ENCODE measurements at places on chromosomes 16 and 17. TPM values are rescaled to one million over a fixed set of nuclear protein-coding genes. Genes with fewer than 3 reads are reported as not detected.

GRCh38 chr16:88681084-88681680 lies 5.1 kb downstream of the SNAI3 start:
- no peak for DNase-seq

GRCh38 chr17:77178050-77178449 lies 37.3 kb downstream of the SEC14L1 start:
- DNase-seq, result no peak

DNA sequence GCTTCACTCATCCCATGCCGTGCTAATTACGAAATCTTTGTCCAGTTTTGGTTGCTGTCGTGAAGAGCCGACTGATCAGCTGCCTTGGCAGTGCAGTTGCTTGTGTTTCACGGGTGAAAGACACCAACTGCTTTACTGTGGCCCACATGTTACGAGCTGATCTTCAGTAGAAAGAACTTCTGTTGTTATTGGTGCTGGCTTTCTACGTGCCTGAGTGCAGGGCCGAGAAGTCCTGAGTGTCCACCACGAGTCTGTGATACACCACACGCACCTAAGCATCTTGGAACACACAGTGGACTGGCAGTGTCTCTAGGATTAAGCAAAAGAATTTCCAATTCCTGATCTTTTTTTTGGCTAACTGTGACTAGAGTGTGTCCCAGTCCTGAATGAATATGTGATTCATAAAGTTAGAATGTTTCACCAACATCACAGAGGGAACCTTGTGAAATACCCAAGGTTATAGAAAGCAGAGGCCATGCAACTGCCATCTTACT lies 70.4 kb upstream of the CLEC18A start:
- no peak for DNase-seq

- DNase-seq, result no peak
Observed at GRCh38 chr17:78478757-78479297, 98.4 kb downstream of the DNAH17 start.

- DNase-seq, result no peak
Observed at GRCh38 chr17:76911299-76912017, 43.3 kb downstream of the MGAT5B start.

GRCh38 chr17:72460711-72461110 lies 339.9 kb downstream of the SOX9 start:
- DNase-seq, result peak; percentile 48

- DNase-seq, result no peak
Observed at GRCh38 chr17:2057175-2057759, 2.4 kb downstream of the HIC1 start.

- DNase-seq, result no peak
Observed at GRCh38 chr16:30774367-30775130, 12.4 kb downstream of the RNF40 start.

- DNase-seq, result no peak
Observed at GRCh38 chr16:83768986-83769385, 38.8 kb upstream of the HSBP1 start.

- DNase-seq, result peak; percentile 82
Observed at GRCh38 chr16:11497851-11498289, 88.8 kb downstream of the LITAF start.

DNA sequence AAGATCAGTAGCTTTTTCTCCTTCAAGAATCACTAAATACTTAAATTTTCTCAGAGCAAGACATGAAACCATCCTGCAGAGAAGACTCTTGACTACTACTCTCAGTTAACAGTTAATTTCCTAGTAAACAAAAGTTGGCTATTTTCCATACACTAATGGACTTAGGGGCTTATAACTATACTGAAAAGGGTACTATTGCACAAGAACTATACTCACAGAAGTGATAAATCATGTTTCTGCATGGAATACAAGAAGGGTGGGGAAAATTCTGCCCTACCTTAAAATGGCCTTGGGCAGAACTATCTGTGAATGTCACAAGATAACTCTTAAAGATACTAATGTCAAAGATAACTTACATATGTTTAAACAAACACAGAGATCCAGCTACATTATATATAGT lies 12.5 kb downstream of the ZNF652 start:
- DNase-seq, result no peak

GRCh38 chr17:7147772-7148171 lies 31.4 kb downstream of the ASGR1 start:
- no peak for DNase-seq

GRCh38 chr16:31064882-31065461 lies 9.1 kb downstream of the ZNF668 start:
- DNase-seq, result peak; percentile 95

DNA sequence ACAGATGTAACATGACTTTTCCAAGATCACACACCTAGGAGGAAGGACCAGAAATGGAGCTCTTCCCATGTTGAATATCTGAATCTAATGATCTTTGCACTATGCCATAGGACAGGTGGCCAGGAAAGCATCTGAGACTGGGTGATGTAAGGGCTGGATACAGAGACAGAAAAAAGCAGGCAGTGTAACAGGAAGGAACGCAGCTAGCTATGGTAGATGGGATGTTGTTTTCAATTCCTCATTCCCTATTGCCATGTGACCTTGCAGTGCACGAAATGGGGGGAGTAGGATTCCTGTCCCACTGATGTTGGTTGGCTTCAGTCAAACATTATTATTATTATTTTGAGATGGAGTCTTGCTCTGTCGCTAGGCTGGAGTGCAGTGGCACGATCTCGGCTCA lies 3.7 kb upstream of the NPIPB15 start:
- DNase-seq, result no peak

Gene TOM1L2
- 8.3 TPM for total RNA-seq

Gene KRTAP9-7
- total RNA-seq, result not detected

Gene SLC16A13
- total RNA-seq, result 0.96 TPM

Gene TMEM92
- not detected for total RNA-seq

Gene TBC1D24
- total RNA-seq, result 12.9 TPM

Gene PRAC1
- not detected for total RNA-seq

Gene KRT40
- total RNA-seq, result not detected
